Pancreas (tissue), 10 donors: ENCODE measurements at places on chromosomes 16 and 17. TPM values are rescaled to one million over a fixed set of nuclear protein-coding genes. Genes with fewer than 3 reads are reported as not detected.

TMEM204 gene
- 8.8 TPM for polyA plus RNA-seq

ACAP1 gene
- polyA plus RNA-seq, result 2.9 TPM

- H3K4me3 ChIP-seq, result peak overlapping the region; percentile 60
- no peaks in the 10 kb centered on the region for H3K27me3 ChIP-seq
- peak; percentile 71 for DNase-seq
- peaks cover 7% of the 10 kb centered on the region for H3K4me1 ChIP-seq
- H3K36me3 ChIP-seq, result no peaks in the 10 kb centered on the region
- peak overlapping the region; percentile 82 for H3K27ac ChIP-seq
Observed at GRCh38 chr16:4272114-4272956, 488 bp downstream of the TFAP4 start.

DNA sequence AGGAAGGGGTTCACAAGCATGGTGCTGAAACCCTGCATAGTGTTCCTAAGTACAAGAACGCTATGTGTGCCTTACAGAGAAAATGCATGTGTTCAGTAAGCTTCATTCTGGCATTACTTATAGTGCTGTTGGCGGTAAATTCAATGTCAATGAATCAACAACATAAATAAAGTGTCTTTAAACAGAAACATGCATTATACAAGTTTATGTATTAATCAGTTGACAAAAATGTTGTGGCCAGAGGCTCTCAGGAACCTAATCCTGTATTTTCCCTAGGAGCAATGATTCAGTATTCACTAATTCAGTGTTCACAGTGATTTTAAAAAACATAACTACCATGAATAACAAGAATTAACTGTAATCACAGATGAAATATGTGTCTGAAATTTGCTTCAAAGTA is 47.1 kb upstream of the MYOCD start:
- no peak for DNase-seq
- H3K27ac ChIP-seq, result no peak overlapping the region
- H3K4me1 ChIP-seq, result no peaks in the 10 kb centered on the region
- H3K4me3 ChIP-seq, result no peak overlapping the region

- no peaks in the 10 kb centered on the region for H3K27me3 ChIP-seq
- peak; percentile 62 for DNase-seq
- no peaks in the 10 kb centered on the region for H3K36me3 ChIP-seq
- no peak overlapping the region for H3K4me3 ChIP-seq
- peaks cover 37% of the 10 kb centered on the region for H3K4me1 ChIP-seq
Observed at GRCh38 chr17:79990051-79990592, 45.5 kb downstream of the TBC1D16 start.
